Activated CD4-positive, alpha-beta T cell treated with anti-CD3 and anti-CD28 coated beads, Interleukin-2, Interleukin-4, amounts not matched to agents 100 ng/mL and 50 ng/mL, durations not matched to agents 16 hours and 8 hours (primary cell): ENCODE measurements at places on chromosomes 12 and 14.
A peak's percentile ranks its signal among the peaks of the same experiment; 100 is the strongest.

DNA sequence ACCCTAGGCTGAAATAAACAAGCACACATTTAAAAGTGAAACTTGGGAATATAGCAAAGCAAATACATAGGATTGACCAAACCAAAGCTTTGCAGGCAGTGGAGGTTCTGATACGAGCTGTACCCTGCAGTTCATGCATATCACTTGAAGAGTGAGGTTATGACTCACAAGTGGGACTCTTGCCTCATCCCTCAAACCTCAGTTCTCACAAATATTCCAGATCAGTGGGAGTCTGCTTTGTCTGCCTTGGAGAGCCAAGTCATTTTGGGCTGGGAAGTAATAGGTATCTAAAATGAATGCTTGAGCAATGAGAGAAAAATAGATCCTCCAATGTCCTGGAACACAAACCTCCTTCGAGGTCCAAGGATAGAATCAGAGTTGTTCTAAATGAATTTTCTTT is 116.4 kb downstream of the LRIG3 start:
- no peak for DNase-seq

- DNase-seq: no peak
Observed at GRCh38 chr12:12684375-12685106, 11.4 kb downstream of the GPR19 start.

DNA sequence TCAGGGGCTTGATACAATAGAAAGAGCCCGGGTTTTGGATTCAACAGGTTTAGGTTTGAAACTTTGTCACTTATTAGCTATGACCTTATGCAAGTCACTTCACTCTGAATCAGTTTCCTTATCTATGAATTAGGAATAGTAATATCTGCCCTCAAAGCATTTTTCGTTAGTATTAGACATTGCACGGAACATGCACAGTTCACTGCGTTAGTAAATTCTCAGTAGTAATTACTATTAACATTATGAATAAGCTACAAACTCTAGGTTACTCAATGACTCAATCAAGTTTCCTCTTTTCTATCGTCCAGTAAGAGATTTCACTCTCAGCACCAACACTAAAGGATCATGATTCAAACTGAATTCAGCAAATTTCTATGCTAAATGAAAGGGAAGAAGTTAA is 150.3 kb downstream of the CEP83 start:
- DNase-seq: peak; percentile 66

- DNase-seq: no peak
Observed at GRCh38 chr14:34078117-34078743, 127.4 kb upstream of the EGLN3 start.

DNA sequence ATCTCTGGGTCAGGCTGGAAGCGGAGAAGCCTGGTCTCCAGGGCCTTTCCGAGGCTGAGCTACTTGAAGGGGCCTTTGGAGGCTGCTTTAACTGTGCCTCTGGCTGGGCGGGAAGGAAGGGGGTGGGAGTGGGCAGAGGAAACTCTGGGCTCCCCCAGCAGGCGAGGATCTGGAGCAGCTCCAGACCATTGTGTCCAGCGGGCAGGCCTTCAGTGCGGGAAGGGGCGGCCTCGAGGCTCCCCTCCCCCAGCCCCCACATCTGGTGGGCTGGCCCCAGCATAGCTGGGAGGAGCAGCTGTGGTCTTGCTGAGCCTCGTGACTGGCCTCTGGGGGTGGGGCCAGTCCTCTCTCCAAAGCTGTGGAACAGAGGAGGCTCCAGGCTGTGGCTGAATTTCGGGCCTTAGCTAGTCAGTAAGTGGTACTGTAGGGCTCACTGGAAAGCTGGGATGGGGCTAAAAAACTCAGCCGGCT is 3.4 kb downstream of the TAMALIN start:
- no peak for DNase-seq

- DNase-seq: no peak
Observed at GRCh38 chr14:36513012-36513420, 7.0 kb downstream of the NKX2-1 start.

DNA sequence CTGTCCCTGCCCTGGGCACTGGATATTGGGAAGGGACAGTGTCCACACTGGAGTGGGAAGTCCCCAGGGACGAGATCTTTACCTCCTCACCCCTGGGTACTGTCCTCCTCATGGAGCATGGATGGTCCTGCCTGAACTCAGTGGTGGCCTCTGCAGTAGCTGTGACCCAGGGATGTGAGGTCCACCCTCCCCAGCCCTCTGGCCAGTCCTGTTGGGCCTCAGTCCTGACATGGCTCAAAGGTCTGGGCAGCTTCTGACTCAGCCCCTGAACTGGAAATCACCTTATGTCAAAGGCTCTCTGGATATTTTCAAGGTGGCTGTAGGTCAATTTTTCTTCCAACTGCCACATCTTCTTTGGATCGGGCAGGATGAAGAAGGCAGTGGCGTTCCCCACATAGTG is 24.4 kb downstream of the SERPINA1 start:
- no peak for DNase-seq

- no peak for DNase-seq
Observed at GRCh38 chr12:131794061-131794460, 34.1 kb upstream of the MMP17 start.

DNA sequence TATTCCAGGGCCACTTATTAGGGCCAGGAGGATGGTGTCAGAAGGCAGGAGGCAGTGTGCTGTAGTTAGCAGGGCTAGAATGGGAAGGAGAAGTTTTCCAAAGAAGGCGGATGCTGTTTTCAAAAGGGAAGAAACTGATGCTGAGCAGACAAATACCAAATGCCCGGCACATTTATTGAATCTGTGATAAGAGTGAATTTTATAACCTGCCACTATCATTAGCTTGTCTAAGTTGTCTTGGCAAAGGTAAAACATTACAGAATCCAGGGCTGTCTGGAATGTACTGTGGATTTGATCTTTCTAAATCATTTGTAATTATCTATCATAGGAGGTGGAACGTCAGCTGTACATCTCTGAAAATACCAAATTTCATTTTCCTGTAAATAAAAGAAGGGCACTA is 40.8 kb downstream of the NDUFA12 start:
- no peak for DNase-seq

- DNase-seq: peak; percentile 66
Observed at GRCh38 chr12:6336079-6336888, 5.6 kb downstream of the TNFRSF1A start.

DNA sequence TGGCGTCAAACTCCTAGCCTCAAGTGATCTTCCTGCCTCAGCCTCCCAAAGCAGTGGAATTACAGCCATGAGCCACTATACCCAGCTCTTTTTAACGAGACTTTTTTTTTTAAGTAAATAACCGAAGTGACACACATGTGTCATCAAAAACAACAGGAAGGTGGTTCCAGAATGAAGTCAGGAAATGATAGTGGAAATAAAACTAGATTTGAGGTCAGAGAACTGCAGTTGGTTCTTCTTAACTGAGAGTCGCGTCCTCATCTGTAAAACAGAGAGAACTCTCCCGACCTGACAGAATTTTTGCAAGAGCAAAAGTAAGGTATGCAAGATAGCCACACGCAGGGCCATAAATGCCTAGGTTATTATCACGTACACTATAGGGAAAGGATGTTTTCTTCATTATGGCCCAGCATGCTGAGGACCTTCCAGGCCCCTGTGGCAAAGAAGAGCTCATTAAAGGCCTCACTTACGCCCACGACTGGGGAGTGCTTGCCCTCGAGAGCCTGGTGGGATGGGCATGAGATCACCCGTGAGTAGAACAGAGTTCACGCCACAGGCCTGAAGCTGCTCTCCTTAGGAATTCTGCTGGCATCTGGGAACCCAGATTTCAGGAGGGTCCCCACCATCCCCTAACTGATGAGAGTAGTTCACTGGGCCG is 67.2 kb downstream of the SCARB1 start:
- peak; percentile 37 for DNase-seq

- no peak for DNase-seq
Observed at GRCh38 chr12:121260091-121260490, 36.4 kb downstream of the CAMKK2 start.
